Iris pigment epithelial cell (primary cell): ENCODE measurements at places on chromosomes 5 and 9.

DNA sequence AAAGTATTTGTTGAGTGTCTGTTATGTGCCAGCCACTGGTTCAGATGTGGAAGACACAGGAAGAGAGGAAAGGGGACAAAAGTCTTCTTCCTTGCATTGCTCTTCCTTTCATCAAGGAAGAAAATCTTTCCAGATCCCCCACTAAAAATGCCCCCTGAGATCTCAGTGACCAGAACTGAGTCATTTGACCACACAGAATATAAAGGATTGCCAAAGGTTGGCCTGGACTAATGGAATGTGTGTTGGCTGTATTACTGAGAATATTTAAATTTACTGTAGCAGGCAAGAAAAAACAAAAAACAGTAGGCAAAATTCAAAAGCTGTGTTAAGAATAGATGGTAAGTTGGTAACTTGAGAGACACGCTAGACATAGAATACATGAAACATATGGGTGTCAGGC, 10.0 kb upstream of the SEPTIN8 start:
- DNase-seq, result peak; percentile 57

DNA sequence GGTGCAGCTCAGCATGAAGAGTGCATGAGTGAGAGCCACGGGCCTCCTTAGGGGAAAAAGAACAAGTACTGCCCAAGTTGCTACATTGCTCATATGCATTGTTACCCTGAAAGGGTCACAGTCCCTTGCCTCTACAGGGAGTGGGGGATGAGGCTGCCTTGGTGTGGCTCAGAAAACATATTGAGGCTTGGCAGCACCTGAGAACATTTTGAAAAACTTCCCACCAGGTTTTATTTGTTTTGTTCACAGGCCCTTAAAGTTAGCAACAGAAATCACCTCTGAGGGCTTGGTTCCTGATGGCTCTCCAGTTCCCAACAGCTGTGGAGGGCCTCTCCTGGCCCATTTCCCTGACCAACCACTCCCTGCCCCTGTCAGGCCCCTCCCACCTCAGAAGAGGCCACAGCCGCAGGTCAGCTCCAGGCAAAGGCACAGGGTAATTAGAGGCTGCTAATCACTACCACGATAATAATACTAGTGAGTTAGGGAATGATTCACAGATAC, 90.7 kb upstream of the ADRA1B start:
- DNase-seq, result no peak

DNA sequence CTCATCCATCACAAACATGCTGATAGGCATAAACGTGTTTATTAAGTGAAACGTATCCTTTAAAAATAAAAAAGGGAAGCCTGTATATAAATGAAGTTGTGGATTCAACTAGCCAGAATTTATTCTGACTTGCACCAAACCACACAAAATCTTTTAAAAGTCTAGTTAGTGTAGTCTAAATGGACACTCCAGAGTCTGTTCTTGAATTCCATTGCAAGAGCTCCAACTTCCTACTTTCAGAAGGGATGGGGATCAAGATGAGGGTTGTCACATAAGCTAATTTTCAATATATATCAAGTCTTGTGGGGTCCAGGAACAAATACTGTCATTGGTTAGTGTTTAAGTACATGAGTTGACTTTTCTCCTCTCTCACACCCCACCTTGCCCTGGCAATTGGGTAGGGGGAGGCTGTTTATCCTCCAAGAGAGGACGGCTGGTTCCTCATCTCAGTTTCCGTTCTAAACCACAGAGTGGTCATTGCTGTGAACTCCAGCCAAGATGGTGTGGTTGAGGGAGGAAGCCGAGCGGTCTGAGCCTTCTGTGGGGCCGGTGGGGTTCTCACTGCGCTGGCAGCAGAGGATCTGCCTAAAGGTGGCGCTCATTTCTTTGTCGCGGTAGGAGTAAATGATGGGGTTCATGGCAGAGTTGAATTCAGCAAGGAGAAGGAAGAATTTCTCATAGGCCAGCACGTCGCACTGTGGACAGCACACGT, 163.2 kb downstream of the LPAR1 start:
- DNase-seq, result no peak

GRCh38 chr5:163473635-163474243, 13.3 kb downstream of the HMMR start:
- DNase-seq, result no peak

DNA sequence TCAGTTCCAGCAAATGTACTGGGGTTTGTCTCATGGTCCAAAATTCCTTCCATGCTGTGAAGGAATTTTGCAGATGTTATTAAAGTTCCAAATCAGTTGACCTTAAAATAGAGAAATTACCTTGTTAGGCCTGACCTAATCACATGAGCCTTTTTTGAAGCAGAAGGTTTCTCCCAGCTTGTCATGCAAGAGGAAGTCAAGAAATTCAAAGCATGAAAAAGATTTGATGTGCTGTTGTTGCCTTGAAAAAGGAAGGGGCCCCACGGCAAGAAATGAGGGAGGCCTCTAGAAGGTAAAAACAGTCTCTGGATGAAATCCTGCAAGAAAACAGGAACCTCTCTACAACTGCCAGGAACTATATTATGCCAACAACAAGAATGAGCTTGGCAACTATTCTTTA, 24.2 kb upstream of the HAPLN1 start:
- peak; percentile 41 for DNase-seq

- DNase-seq, result no peak
Observed at GRCh38 chr9:134217431-134218210, 53.3 kb upstream of the RNU6ATAC start.

DNA sequence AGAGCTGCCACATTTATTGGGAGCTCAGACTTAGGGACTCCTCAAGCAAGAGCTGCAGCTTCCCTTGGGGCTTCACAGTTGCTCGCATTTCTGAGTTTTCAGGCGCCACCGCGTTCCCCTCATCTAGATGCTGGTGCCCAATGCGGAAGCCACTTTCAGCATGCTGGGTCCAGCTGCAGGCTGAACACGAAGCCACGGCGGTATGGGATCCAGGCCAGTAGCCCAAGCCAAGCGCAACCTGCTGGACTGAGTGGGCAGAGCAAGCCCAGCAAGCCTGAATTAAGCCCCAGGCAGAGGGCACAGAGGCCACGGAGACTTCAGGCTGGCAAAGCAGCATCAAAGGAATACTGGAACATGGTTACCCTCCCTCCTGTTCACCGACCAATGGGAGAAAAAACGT, 391.5 kb downstream of the HTR1A start:
- DNase-seq, result no peak

DNA sequence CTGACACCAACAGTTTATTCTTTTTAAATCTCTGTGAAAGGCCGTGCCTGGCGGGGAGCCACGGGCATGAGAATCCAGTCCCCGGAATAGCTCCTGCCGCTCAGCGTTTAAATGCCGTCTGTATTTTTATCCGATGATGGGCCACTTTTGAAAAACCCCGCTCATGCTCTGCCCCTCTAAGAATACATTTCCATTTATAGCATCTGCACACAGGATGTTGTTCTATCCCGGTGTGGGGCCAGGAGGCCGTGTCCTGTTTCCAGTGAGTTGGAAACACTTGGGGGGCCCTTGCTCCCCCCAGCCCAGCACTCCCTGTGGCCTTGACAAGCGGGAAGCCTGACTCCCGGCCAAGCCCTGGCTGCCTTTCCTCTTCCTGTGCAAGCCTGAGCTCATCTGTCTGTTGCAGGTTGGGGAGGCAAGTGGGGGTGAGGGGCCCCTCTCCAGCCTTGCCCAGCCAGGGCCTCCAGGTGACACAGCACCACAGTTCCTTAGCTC, 39.0 kb downstream of the ERGIC1 start:
- peak; percentile 86 for DNase-seq

DNA sequence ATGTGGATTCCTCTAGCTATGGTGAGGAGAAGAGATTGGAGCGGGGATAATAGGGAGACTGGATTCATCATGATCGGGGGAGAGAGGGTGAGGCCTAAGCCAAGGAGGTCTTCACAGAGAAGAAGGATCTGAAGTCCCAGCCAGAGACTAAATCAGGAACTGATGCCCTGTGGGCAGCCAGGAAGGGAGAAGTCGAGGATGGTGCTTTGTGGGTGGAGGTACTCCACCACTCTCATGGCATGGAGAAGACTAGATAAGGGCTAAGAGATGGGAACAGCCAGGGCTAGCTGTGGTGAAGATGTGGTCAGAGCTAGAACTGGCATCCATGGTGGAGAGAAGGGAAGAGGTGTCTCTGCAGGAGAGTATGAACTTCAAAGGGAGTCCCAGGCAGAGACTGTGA, 3.0 kb upstream of the RGS14 start:
- no peak for DNase-seq

DNA sequence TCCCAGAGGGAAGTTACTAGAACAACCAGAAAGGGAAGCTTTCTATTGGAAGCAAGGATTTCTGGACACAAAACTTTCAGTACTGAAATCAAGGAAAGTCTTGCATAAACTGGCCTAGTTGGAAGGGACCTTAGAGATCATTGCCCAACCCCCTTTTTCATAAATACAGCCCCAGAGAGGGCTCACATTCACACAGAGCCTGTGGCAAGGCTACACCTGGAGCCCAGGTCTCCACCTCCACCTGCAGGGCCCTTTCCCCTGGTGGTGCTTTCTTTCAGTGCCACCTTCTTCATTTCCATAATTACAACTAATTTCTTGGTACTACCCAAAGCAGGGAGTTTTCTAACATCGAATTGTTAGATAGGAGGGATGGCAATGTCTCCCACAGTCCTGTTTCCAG, 85.7 kb downstream of the ADRB2 start:
- DNase-seq, result no peak

GRCh38 chr5:149030392-149030791, 32.5 kb downstream of the SH3TC2 start:
- peak; percentile 92 for DNase-seq

DNA sequence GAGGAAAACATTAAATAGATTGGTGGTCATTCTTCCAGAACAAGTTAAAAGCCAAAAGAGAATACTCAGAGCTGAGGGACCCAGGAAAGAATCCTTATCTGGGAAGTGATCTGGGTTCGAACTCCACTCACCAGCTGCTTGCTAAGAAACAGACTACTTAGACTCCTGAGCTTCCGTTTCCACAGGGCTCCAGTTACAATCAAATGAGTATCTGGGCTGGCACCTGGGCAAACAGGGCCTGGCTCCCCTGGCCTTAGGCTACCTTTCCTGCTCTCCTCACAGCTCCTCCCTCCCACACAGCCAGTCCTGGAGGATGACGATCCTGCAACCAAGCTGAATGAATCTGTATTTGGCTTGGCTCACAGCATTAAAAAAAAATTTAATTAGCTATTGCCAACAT, 2.5 kb downstream of the MAPK9 start:
- no peak for DNase-seq

DNA sequence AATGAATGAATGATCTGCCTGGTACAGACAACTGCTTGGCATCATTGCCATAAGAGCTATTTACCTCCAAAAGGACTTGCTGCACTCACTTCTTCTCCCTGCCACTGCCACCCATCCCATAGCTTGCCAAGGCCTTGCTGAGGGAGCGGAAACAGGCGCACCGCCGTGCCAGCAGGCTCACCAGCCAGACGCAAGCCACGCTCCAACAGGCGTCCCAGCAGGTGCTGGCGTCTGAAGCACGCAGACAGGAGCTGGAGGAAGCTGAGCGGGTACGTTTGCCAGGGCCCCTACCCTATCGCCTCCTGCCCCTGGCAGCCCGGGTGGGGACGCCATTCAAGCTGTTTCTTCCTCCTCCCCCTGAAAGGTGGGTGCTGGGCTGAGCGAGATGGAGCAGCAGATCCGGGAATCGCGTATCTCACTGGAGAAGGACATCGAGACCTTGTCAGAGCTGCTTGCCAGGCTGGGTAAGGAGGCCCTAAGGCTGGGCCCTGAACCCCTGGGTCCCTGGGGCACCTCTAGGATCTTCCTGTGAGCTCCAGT, 8.9 kb upstream of the AIF1L start:
- DNase-seq, result no peak

DNA sequence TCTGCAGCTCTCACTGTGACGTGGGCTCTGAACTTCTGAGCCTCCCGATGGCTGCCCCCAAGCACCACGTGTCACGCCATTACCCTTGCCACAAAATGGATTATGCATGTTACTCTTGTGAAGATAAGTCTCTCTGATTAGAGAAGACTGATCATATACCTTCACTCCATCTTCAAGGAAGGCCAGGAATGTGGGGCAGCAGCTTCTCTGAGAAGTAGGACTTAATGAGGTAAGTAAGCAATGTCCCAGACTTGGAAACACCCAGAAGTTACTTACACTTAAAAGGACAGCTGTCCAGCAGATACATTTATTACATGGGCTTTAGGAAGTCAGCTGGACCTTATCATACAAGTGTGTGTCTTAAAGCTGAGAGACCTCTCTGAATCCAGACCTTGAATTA, 155.0 kb downstream of the FGF1 start:
- no peak for DNase-seq
